ENCODE measurements at places on chromosomes 5 and 9. TPM values are rescaled to one million over a fixed set of nuclear protein-coding genes. Genes with fewer than 3 reads are reported as not detected.

The PPP3R2 gene
- total RNA-seq, result not detected

The PCDHGB7 gene
- 3.0 TPM for total RNA-seq

The PCDHB7 gene
- 0.24 TPM for total RNA-seq

The HSD17B3 gene
- total RNA-seq, result not detected

The GABRA1 gene
- total RNA-seq, result not detected

The SPINK13 gene
- total RNA-seq, result not detected

The KCNIP1 gene
- total RNA-seq, result not detected

The FBXO10 gene
- 49.8 TPM for total RNA-seq

The SNAPC3 gene
- 18.3 TPM for total RNA-seq

The B4GALT7 gene
- 18.5 TPM for total RNA-seq

The AJM1 gene
- 1.3 TPM for total RNA-seq

The ESM1 gene
- 0.46 TPM for total RNA-seq

The FAM120AOS gene
- 30.9 TPM for total RNA-seq

The ZNF462 gene
- total RNA-seq, result 9.3 TPM

The ADGRV1 gene
- total RNA-seq, result 0.41 TPM

The LHFPL2 gene
- total RNA-seq, result 3.6 TPM

- no peaks in the 10 kb centered on the region for H3K27me3 ChIP-seq
- peaks cover 13% of the 10 kb centered on the region for H3K4me1 ChIP-seq
- no peak for DNase-seq
- H3K27ac ChIP-seq, result peak overlapping the region; percentile 60
- H3K4me3 ChIP-seq, result no peak overlapping the region
- no peaks in the 10 kb centered on the region for H3K36me3 ChIP-seq
Measured at GRCh38 chr9:128903871-128904620, 16.7 kb upstream of the PHYHD1 start.

DNA sequence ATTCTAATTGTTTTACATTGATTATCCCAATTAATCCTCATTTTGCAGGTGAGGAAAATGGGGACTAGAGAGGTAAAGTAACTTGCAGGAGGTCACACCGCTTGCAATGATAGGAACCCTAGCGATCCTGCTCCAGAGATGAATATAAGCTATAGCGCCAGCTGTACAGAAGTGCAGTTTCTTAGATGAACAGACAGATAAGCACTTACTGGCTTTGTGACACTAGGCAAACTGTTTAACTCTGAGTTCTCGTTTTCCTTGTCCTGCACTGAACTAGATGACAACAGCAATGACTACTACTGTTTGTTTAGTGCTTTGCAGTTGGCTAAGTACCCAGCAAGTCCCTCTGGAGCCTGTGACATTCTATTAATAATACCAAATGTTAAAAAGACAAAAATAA lies 11.1 kb downstream of the LHX6 start:
- DNase-seq, result no peak
- H3K27me3 ChIP-seq, result peaks cover 97% of the 10 kb centered on the region
- H3K36me3 ChIP-seq, result no peaks in the 10 kb centered on the region
- no peak overlapping the region for H3K4me3 ChIP-seq

- peak; percentile 45 for DNase-seq
- H3K4me3 ChIP-seq, result no peak overlapping the region
- peaks cover 42% of the 10 kb centered on the region for H3K4me1 ChIP-seq
- no peaks in the 10 kb centered on the region for H3K36me3 ChIP-seq
- no peaks in the 10 kb centered on the region for H3K27me3 ChIP-seq
Measured at GRCh38 chr5:132225165-132226032, 2.3 kb downstream of the P4HA2 start.

GRCh38 chr9:112705768-112706427 lies 12.0 kb downstream of the INIP start:
- DNase-seq, result no peak
- H3K4me1 ChIP-seq, result no peaks in the 10 kb centered on the region
- no peak overlapping the region for H3K27ac ChIP-seq
- no peaks in the 10 kb centered on the region for H3K27me3 ChIP-seq

DNA sequence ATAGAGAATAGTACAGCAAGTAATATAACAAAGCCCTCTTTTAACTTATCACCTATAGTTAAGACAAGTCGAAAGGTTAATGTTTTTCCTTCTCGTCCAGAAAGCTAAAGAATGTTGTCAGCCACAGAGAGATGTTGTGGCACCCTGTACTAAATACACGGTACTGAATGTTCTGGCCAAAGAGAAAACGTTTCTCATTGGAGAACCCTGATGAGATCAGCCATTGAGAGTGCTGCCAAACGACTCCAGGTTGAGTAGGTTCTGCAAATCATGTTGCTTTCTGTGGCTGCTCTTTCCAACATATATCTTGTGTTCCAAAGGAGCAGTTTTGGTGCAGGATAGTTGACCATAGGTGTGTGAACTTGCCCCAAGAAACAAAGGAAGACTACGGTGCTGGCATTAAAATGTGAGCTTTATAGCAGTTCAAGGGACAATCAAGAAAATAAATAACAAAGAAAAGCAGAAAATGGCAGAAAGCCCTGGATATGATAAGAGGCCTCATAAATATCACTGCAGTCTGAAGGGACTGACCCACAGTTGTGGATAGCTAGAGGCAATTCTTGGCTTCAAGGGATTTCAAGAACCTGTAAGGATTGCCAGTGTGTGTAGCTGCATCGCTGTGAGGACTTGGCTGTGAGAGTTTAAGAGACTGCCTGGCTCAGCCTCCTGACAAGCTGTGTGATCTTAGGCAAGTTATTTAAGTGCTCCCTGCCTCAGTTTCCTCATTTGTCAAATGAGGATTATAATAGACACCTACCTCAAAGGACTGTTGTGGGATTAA lies 102.7 kb downstream of the ARHGEF28 start:
- no peak overlapping the region for H3K4me3 ChIP-seq
- H3K4me1 ChIP-seq, result no peaks in the 10 kb centered on the region
- H3K27me3 ChIP-seq, result no peaks in the 10 kb centered on the region
- no peak overlapping the region for H3K27ac ChIP-seq
- no peaks in the 10 kb centered on the region for H3K36me3 ChIP-seq

GRCh38 chr5:128197896-128198522 lies 114.4 kb downstream of the SLC12A2 start:
- no peaks in the 10 kb centered on the region for H3K27me3 ChIP-seq
- no peak overlapping the region for H3K4me3 ChIP-seq

GRCh38 chr5:126438868-126439267 lies 15.7 kb downstream of the GRAMD2B start:
- H3K4me3 ChIP-seq, result no peak overlapping the region
- H3K4me1 ChIP-seq, result no peaks in the 10 kb centered on the region
- H3K36me3 ChIP-seq, result no peaks in the 10 kb centered on the region

DNA sequence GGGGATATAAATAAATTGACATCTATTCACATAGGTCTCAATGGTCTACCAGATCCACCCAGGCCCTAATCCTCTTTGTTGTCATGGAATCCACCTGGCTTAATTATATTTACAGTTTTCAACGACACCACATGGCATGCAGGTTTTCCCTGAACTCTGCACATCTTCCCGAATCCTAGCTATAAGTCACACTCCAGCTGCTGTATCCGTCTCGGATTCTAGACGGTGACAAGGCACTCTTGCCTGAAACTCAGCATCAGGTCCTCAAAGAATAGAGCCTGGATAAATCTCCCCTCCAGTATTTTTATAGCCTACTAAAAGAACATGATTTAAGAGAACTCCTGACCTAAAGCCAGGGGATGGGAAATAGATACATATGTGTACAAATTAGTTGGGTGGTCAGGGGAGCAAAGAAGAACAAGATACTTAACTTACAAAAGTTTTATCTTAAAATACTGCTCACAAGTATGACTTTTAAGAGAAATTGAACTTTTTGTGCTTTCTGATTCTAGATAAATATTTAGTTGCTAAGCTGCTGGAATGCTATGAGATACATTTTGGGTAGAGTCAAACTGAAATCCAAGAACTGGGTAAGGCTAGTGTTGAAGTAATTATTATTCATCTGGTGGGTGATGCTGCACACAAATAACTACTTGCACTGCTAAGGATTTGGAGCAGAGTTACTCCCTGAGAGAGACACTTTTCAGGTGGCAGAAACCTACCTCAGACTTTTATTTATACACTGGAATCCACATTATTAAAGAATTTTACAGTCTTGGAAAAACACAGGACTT lies 187.3 kb downstream of the EFNA5 start:
- no peaks in the 10 kb centered on the region for H3K27me3 ChIP-seq
- H3K4me3 ChIP-seq, result no peak overlapping the region
- DNase-seq, result no peak
- no peak overlapping the region for H3K27ac ChIP-seq

DNA sequence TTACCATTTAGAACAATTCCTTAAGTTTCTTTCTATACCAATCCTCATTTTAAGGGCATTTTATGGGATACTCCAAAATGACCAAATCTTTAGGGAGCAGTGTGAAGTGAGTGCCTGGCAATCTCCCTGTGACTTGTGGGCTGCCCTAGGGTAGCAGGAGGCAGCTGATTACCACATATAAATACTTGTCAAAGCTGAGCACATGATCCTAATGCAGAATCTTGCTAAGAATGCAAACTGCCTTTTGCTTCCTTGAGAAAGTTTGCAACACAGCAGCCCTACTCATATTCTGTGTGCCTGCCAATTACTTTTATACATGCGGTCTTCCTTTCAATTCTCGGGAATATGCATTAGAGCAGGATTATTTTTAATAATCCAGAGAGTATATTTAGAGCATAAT lies 18.2 kb upstream of the NREP start:
- peaks cover 8% of the 10 kb centered on the region for H3K4me1 ChIP-seq
- no peaks in the 10 kb centered on the region for H3K27me3 ChIP-seq
- no peak overlapping the region for H3K27ac ChIP-seq
- no peaks in the 10 kb centered on the region for H3K36me3 ChIP-seq
- H3K4me3 ChIP-seq, result no peak overlapping the region

DNA sequence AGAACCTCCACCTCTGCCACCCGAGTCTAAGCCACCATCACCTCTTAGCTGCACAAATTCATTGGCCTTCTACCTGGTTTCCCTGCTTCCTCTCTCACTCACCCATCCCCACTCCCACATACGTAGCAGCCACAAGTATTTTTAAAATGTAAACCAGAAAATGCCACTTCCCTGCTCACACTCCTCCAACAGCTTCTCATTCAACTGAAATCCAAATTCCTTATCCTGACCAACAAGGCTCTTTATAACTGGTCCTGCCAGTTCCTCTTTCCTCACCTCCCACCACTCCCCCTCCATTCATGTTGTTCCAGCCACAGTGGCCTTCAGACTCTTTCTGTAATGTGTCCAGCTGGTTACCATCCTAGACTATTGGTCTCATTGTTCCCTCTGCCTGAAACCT lies 25.0 kb upstream of the PALM2AKAP2 start:
- H3K27me3 ChIP-seq, result no peaks in the 10 kb centered on the region
- no peak for DNase-seq
- no peaks in the 10 kb centered on the region for H3K4me1 ChIP-seq
- no peak overlapping the region for H3K27ac ChIP-seq
- no peak overlapping the region for H3K4me3 ChIP-seq
- no peaks in the 10 kb centered on the region for H3K36me3 ChIP-seq

DNA sequence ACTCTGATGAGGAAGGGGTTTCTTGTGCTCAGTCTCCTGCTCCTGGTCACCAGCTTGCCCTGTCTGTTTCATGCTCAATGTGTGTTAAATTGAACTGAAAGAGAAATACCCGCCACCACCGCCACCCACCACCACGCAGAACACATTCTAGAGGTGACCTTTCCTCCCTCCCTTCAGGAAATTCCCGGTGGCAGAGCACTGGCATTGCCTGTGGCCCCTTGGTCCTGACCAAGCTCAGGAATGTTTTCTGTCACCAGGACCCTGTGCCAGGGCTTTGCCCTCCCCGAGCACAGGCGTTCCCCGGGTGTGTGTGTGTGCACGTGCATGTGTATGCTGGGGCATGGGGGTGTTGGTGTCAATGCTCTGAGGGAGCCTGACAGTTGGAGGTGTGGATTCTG lies 10.2 kb upstream of the SLC25A51 start:
- no peak for DNase-seq
- H3K4me1 ChIP-seq, result no peaks in the 10 kb centered on the region

GRCh38 chr5:34061993-34062392 lies 19.0 kb upstream of the C1QTNF3 start:
- no peaks in the 10 kb centered on the region for H3K36me3 ChIP-seq
- DNase-seq, result no peak
- H3K27ac ChIP-seq, result no peak overlapping the region
- H3K4me3 ChIP-seq, result no peak overlapping the region
- no peaks in the 10 kb centered on the region for H3K4me1 ChIP-seq

GRCh38 chr9:27864644-27865438 lies 291.6 kb upstream of the C9orf72 start:
- H3K27ac ChIP-seq, result no peak overlapping the region
- no peaks in the 10 kb centered on the region for H3K36me3 ChIP-seq
- no peak overlapping the region for H3K4me3 ChIP-seq

- no peaks in the 10 kb centered on the region for H3K4me1 ChIP-seq
- H3K27me3 ChIP-seq, result no peaks in the 10 kb centered on the region
- H3K36me3 ChIP-seq, result no peaks in the 10 kb centered on the region
Measured at GRCh38 chr5:144958002-144958401, 787.3 kb downstream of the KCTD16 start.

DNA sequence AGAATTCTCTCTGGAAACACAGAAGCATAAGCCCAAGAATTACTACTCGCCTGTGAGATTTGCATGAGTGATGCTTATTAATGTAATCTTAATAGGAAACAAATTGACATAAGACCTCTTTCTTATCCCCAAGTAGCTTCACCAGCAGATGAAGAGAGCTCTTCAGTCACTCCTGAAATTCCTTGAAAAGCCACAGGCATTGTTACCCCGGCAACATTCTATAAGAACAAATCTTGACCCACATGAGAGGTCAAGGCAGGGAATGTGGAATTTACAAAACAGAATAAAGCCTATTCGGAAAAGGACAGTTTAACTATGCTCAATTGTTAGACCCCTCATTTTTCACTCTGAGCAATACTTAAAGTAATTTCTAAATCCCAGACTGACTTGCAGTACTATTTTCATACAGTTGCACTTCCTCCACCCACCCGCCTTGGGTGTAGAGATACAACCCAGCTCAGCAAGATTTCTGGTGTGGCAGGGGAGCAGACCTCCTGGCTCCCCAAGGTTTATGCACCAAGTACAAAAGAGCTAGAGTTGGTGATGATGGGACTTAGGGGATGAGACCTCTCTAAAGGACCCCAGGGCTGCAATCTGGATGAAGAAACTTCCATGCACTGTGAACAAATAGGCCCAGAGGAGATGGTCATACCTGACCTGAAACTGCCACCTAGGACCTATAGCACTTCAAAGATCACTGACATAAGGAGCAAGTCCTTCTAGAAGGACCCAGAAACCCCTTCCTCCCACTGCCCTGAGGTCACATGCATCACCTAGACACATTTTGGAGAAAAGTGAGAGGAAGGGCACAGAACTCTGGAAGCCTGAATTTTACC lies 242.1 kb downstream of the ZNF608 start:
- H3K36me3 ChIP-seq, result no peaks in the 10 kb centered on the region
- no peaks in the 10 kb centered on the region for H3K4me1 ChIP-seq
- no peak for DNase-seq
- H3K27me3 ChIP-seq, result no peaks in the 10 kb centered on the region
- no peak overlapping the region for H3K27ac ChIP-seq

All from gastrocnemius medialis (tissue), 4 donors.